ENCODE measurements at places on chromosomes 12 and 14. TPM values are rescaled to one million over a fixed set of nuclear protein-coding genes. Genes with fewer than 3 reads are reported as not detected.
A peak's percentile ranks its signal among the peaks of the same experiment; 100 is the strongest.

ASCL1 gene
- total RNA-seq = not detected

DNAJC22 gene
- not detected for total RNA-seq

TBK1 gene
- total RNA-seq = 32.2 TPM

TEX52 gene
- total RNA-seq = not detected

- DNase-seq = peak; percentile 86
These were observed 1.8 kb upstream of the NAB2 start for GRCh38 chr12:57087010-57087690.

DNA sequence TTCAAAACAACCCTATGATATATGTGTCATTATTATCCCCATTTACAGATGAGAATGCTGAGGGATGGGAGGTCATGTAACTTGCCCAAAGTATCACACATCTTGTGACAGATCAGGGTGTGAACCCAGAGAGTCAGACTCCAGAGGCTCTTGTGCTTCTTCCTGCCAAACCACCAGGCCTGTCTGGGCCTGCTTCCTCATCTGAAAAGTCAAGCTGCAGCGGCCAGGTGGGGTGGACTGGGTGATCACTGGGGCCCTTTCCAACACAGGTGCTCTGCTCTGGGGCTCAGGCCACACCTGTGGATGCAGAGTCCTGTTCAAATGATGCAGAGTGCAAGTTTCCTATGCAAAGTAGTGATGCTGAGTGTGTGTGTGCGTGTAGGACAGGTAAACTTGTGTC lies 26.7 kb downstream of the TSPAN11 start:
- no peak for DNase-seq

- DNase-seq = no peak
These were observed 151.9 kb downstream of the EMP1 start for GRCh38 chr12:13348464-13348863.

GRCh38 chr12:122681814-122682213 lies 21.3 kb downstream of the HCAR2 start:
- no peak for DNase-seq

- no peak for DNase-seq
These were observed 14.1 kb downstream of the SGPP1 start for GRCh38 chr14:63713764-63714163.

- no peak for DNase-seq
These were observed 2.1 kb downstream of the SOX5 start for GRCh38 chr12:23947395-23947794.

DNA sequence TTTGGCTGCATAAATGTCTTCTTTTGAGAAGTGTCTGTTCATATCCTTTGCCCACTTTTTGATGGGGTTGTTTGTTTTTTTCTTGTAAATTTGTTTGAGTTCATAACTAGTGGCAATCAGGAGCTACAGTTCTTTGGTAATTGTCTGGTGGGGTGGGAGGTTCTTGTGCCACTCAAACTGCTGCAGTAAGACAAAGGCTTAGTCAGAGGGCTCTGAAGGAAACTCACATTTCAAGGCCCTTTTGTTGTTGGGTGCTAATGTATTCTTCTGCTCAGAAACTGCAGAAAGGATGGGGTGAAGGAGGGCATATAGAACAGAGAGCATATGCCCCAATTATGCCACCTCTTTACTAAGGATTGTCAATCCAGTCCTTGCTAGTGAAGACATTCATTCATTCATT lies 21.9 kb downstream of the MYRFL start:
- DNase-seq = no peak

GRCh38 chr12:62448436-62448835 lies 18.2 kb upstream of the MON2 start:
- DNase-seq = no peak

- DNase-seq = no peak
These were observed 6.0 kb downstream of the CDKN1B start for GRCh38 chr12:12723149-12723680.

DNA sequence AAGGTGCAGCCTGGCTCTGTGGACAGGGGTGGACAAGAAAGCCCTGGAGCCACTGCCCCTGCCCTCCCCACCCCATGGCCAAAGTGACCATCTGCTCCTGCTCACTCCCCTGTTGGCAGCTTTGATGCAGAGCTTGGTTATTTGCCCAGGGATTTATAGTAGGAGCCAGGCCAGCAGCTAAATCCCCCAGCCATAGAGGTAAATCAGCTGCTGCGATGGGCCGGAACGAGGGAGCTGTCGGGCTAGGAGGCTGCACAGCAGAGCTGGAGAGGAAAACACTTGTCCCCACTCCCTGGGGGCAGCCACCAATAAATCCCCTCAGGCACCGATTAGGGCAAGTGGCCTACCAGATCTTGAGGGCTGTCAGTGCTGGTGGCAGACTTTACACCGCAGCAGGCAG lies 26.0 kb downstream of the SMUG1 start:
- no peak for DNase-seq

DNA sequence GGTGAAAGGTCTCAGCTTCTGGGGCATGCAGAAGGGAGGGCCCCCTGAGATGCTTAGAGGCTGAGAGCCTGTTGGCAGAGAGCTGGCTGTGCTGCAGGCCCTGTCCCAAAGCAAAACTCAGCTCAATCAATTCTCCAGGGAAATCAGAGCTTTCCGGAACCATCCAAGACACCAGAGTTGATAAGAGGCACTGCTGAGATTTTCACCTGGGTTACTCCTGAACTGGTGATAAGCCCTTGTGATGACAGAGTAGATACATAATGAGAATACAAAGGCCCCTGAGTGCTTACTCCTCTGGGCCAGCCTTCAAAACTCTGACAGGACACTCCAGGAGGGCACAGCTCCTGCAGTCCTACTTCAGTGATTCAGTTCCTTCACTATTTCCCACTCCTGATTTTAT lies 63.9 kb downstream of the ARL6IP4 start:
- DNase-seq = no peak

DNA sequence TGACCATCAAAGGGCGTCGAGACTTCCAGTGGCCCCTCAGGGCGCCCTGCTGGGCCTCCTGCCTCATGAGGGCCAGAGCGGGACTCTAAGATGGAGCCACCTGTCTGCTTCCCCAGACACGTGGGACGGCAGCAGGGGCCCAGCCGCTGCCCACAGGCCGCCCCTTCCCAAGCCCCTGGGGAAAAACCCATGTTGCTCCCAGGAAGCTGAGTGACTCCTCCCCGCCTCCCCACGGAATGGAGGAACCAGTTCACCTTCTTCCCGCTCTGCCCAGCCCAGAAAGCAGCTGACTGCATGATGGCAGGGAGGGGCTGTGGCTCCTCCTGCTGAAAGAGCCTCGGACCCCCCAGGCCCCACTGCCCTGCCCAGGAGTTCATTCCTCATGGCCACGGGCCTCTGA lies 14.9 kb downstream of the RAB35 start:
- no peak for DNase-seq

GRCh38 chr14:72677664-72678063 lies 216.2 kb downstream of the DPF3 start:
- no peak for DNase-seq

GRCh38 chr12:94434171-94434570 lies 25.5 kb downstream of the CEP83 start:
- no peak for DNase-seq

DNA sequence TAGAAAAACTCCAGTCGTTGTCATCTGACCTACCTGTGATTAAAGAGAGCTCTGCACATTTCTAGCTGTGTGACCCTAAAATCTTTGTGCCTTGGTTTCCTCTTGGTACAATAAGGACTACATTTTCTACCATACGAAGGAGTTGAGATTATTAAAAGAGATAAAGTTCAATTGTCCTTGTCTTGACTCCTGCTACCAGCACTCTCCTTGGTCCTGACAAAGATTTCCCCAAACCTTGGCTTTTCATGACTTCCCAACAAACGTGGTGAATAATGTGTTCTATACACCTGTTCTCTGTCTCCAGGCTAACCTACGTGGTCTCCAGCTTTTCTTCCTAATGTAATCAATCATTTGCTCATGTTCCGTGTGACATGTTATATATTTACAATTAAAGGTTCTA lies 223.5 kb downstream of the MSRB3 start:
- no peak for DNase-seq

GRCh38 chr14:102213984-102214658 lies 74.4 kb downstream of the WDR20 start:
- no peak for DNase-seq

Data from omental fat pad (tissue), 4 donors.